ENCODE measurements at places on chromosomes 2 and 18. TPM values are rescaled to one million over a fixed set of nuclear protein-coding genes. Genes with fewer than 3 reads are reported as not detected.

GRCh38 chr18:36933552-36933951 lies 104.6 kb downstream of the KIAA1328 start:
- H3K27ac ChIP-seq = no peak overlapping the region
- no peaks in the 10 kb centered on the region for H3K36me3 ChIP-seq
- DNase-seq = no peak
- no peak overlapping the region for H3K4me3 ChIP-seq
- H3K27me3 ChIP-seq = no peaks in the 10 kb centered on the region
- H3K4me1 ChIP-seq = no peaks in the 10 kb centered on the region

- no peaks in the 10 kb centered on the region for H3K4me1 ChIP-seq
- no peaks in the 10 kb centered on the region for H3K27me3 ChIP-seq
- H3K4me3 ChIP-seq = no peak overlapping the region
- no peak for DNase-seq
Observed at GRCh38 chr18:49250816-49251388, 209.5 kb downstream of the DYM start.

GRCh38 chr2:65026154-65026553 lies 30.1 kb upstream of the CEP68 start:
- no peak for DNase-seq
- no peak overlapping the region for H3K27ac ChIP-seq
- H3K4me1 ChIP-seq = peaks cover 4% of the 10 kb centered on the region
- no peaks in the 10 kb centered on the region for H3K27me3 ChIP-seq
- H3K4me3 ChIP-seq = no peak overlapping the region
- peaks cover 29% of the 10 kb centered on the region for H3K36me3 ChIP-seq

- no peaks in the 10 kb centered on the region for H3K36me3 ChIP-seq
- DNase-seq = no peak
Observed at GRCh38 chr2:138086576-138086975, 122.3 kb downstream of the HNMT start.

Gene CLEC4F
- 0.36 TPM for total RNA-seq

Gene SSB
- total RNA-seq = 51.2 TPM

Gene CRYGC
- not detected for total RNA-seq

Gene GAREM2
- total RNA-seq = 5.5 TPM

Measured in psoas muscle (tissue), 8 donors.